ENCODE measurements at places on chromosomes 12 and 14. TPM values are rescaled to one million over a fixed set of nuclear protein-coding genes. Genes with fewer than 3 reads are reported as not detected.

- no peak for DNase-seq
These were observed 105.9 kb upstream of the ETV6 start for GRCh38 chr12:11543457-11544158.

DNA sequence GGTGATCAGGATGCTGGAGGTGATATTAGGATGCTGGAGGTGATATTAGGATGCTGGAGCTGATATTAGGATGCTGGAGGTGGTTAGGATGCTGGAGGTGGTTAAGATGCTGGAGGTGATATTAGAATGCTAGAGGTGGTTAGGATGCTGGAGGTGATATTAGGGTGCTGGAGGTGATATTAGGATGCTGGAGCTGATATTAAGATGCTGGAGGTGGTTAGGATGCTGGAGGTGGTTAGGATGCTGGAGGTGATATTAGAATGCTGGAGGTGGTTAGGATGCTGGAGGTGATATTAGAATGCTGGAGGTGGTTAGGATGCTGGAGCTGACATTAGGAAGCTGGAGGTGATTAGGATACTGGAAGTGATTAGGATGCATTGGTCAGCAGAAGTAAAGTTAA is 101.4 kb downstream of the CALM1 start:
- no peak for DNase-seq

CAPZA3 gene
- total RNA-seq: not detected

- DNase-seq: no peak
These were observed 597.9 kb downstream of the VRK1 start for GRCh38 chr14:97395068-97395467.

DNA sequence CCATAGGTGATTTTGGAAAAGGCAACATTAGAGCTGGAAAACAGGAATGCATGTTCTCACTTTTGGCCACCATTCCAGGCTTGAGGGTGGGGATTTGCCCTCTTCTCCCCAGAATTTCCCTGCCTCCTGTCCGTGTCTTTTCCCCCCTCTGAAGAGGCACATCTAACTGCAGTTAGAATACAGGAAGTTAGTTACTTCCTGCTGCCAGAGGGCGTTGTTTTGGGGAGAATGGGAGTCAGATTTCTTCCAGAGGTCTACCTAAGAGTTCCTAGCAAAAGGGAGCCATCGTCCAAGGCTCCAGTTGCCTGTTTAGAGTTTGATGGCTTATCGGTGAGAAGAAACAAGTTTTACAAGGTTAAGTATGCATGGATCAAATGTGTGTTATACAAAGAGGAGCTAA is 112.8 kb upstream of the IGF1 start:
- no peak for DNase-seq

TMEM30B gene
- 3.8 TPM for total RNA-seq

DNA sequence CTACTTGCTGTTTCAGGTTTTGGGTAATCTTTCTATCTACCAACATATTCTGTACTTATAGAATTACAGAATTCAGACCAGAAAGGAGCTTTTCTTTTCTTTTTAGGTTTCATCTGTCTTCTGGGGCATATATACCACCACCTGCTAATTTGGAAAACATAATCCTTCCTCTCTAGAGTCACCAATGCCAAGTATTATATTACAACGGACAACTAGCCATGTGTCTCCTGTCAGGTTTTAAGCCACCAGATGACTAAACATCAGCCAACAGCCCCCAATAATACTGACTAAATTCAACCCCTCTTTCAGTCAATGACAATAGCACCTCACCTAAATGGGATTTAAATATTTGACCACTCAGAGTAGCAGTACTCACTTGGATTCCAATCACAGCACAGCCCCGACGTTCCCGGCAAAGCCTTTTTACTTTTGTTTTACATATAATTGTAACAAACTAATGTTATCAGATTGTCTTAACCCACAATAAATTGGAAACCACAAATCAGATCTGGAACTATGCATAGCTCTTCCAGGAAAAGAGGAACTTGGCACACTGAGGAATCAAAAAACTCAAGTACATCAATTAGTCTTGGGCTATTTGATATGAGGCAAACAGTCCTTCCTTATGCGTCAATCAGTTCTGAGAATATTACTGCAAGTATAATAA is 13.5 kb downstream of the SLC11A2 start:
- peak; percentile 14 for DNase-seq

GRCh38 chr14:78737116-78737515 is 566.9 kb downstream of the NRXN3 start:
- DNase-seq: no peak

NFATC4 gene
- total RNA-seq: 77.9 TPM

DNA sequence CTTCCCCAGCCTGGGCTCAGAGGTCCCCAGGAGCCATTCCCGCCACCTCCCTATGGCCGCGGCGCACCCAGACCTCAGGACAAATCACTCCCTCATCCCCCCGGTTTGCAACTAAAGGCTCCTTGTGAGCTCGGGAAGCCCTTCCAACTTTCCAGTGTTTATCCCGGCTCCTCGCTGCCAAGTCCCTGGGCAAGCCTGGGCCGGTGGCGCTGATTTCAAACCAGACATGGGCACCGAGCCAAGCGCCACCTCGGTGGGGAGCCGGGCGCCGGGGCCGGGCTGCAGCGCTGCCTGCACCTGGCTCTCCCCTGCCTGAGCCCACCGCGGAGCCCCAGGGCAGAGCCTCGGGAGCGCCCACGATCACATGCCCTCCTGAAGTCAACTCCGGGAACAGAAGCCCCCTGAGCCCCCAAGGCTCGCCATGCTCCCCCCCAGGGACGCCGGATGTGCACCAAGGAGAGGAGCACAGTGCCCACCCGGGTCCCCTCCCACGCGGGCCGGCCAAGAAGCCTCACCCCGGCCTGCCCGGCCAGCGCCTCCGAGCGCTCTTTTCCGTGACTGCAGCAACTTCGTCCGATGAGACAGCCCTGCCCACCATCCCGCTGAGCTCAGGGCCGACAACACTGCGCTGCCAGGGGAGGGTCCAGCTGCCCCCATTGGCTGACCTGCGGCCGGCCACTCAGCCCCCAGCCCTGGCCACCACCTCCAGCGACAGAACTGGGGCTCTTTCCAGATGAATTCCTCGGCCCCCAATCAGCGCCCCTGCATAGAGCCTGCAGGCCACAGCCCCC is 50.0 kb downstream of the NCOR2 start:
- peak; percentile 68 for DNase-seq

PROX2 gene
- not detected for total RNA-seq

DNA sequence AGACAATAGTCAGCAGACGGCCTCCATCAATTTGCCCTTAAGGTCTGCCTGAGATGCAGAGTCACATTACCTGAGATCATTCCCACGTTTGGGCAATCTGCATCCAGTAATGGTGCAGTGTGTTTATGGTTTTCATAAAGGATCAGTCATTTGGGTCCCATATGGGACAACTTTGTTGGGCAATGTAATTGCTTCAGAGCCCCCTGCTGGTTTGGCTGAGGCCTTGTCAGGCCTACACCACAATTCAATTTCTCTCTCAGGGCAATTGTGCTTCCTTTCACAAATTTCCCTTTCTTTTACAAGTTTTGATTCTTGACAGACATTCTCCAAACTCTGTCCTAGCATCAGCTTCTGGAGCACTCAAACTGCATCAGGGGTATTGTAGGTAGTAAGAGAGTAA is 191.2 kb upstream of the SSTR1 start:
- DNase-seq: no peak

CMKLR1 gene
- not detected for total RNA-seq

DNA sequence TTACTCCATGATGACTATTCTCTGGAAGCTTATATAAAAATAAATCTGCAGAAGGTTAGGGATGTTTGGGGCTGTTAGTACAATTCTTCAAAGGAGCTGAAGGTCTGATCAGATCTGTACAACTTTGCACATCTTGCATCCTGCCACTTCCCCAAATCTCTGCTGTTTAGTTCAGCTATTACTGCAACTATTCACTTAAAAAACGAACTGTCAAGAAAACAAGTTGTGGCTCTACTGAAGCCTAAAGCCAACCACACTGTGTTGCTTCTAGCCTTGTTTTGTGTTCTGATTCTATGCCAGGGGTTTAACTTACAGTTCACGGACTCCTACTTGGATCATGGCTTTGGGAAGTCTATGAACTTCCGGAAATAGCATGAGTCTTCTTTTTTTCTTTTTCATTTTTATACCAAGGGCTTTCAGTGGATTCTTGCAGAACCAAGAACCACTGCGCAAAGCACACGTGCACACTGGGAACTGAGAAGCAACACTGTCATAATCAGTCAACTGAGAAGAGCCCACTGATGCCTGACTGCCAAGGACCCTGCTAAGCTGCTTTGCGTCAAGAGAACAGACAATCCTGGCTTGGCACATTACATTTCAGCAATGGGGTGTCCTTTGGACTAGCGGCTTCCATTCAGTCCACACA is 66.3 kb upstream of the EEA1 start:
- DNase-seq: no peak

DNA sequence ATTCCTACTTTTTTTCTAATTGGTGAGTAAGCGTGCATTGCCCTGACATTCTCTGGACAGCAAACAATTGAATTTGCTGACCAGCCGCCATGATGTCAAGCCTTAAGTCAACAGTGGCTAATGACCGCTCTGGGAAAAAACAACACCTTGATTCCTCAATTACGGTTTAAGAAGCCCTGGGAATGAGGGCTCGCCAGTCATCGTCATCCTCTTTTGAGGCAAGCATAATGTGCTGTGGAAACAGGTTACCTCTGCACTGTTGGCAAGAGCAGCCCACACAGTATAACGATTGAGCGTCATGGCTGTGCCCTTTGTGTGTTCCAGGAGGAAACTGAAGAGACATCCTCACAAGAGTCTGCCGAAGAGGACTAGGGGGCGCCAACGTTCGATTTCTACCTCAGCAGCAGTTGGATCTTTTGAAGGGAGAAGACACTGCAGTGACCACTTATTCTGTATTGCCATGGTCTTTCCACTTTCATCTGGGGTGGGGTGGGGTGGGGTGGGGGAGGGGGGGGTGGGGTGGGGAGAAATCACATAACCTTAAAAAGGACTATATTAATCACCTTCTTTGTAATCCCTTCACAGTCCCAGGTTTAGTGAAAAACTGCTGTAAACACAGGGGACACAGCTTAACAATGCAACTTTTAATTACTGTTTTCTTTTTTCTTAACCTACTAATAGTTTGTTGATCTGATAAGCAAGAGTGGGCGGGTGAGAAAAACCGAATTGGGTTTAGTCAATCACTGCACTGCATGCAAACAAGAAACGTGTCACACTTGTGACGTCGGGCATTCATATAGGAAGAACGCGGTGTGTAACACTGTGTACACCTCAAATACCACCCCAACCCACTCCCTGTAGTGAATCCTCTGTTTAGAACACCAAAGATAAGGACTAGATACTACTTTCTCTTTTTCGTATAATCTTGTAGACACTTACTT is 138.9 kb downstream of the HMGA2 start:
- DNase-seq: no peak

GRCh38 chr12:31536672-31537071 is 54.3 kb downstream of the DENND5B start:
- peak; percentile 77 for DNase-seq

SAMD15 gene
- 2.0 TPM for total RNA-seq

GLIPR1 gene
- total RNA-seq: 5.2 TPM

HOXC4 gene
- 0.36 TPM for total RNA-seq

DNA sequence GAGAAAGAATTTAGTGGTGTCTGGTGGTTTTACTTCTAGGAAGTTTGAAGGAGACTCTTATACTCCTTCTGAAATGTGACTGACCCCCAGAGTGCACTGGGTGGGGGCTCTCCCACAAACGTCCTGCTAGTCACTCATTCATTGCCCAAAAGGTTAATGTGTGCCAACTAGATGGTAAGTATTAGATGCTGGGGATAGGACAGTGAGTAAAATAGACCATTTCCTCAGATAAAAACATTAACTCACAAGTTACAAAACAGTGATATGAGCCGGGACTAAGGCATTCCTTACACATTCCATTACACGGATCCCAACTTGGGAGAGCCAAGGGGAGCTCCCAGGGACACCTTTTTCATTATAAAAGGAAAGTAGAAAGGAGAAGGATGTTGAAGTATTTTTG is 185.1 kb downstream of the ATXN7L3B start:
- no peak for DNase-seq

ELK3 gene
- total RNA-seq: 18.6 TPM

- no peak for DNase-seq
These were observed 31.6 kb upstream of the CD69 start for GRCh38 chr12:9792185-9792900.

MYO1H gene
- not detected for total RNA-seq

GRCh38 chr12:22051114-22051698 is 5.2 kb downstream of the CMAS start:
- DNase-seq: no peak

CD163L1 gene
- total RNA-seq: 0.08 TPM

GRCh38 chr14:89198544-89199329 is 218.3 kb downstream of the FOXN3 start:
- no peak for DNase-seq

GRCh38 chr14:68795597-68796417 is 2.9 kb upstream of the ZFP36L1 start:
- DNase-seq: peak; percentile 86

HOXC12 gene
- not detected for total RNA-seq

GRCh38 chr12:92030618-92031017 is 115.0 kb downstream of the BTG1 start:
- DNase-seq: peak; percentile 21

DNA sequence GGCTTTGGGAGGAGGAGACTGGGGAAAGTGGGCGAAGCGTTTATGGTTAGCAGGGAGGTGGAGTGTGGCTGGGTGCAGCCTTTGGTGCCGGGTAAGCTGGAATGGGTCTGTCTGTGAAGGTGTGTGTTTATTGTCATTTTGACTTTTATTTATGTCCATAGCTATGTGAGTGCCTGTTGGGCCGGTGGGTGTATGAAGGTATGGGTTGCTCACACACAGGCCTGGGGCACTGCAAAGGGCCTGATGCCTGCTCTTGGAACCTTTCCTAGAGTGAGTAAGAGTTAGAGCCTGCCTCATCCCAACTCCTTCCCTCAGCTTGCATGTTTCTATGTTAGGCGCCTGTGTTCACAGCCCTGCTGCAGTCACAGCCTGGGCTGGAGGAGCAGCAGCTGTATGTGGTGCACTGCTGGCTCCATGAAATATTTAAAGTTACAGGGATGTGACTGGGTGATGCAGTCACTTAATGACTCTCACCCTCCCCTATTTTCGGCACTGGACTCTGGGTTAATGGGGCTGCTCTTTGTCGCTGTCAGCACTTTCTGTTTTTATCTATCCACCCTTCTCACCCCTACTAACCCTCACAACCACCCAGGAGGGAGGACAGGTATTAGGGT is 2.6 kb upstream of the PPP1R1A start:
- peak; percentile 18 for DNase-seq

PSMD9 gene
- 27.6 TPM for total RNA-seq
